ENCODE measurements at places on chromosomes 2 and 18. TPM values are rescaled to one million over a fixed set of nuclear protein-coding genes. Genes with fewer than 3 reads are reported as not detected.

GRCh38 chr2:36125702-36126101, 229.9 kb upstream of the CRIM1 start:
- no peak for DNase-seq

DNA sequence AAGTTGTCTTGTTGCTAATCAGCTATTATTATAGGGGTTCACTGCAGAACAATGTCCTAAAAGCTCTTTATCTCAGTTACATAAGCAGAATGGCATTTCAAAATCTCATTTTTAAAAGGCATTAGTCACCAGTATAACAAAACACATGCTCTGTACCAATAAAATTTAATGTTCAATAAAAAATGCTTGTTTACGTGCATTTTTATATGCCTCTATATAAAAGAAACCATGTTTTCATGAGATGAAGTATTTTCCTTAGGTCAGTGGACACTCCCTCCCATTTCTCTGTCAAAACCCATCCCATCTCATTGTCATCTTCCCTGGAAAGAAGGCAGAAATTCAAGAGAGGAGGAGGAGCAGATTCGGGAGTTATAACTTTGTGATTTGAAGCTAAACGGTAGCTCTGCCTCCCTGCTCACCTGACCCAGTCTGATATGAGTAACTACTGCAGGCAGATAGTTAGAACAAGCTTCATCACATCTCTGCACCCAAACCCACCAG, 231.9 kb upstream of the SIX2 start:
- no peak for DNase-seq

DNA sequence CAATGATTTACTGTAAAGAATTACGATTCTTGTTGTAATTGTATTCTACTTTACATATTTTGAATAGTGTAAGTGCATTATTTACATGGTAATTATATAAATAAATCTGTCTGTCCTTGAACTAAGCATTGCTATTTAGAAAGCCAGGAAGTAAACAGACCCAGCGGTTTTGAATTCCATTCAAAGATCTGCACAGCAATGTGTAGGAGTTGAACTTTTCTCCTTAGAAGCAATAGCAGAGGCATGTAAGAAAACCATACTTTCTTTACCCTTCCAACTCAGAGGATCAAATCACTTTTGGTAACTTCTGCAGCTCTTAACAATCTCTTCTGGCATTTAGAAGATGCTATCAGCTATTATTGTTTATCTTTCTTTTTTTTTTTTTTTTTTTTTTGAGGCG, 109.2 kb upstream of the VRK2 start:
- no peak for DNase-seq

DNA sequence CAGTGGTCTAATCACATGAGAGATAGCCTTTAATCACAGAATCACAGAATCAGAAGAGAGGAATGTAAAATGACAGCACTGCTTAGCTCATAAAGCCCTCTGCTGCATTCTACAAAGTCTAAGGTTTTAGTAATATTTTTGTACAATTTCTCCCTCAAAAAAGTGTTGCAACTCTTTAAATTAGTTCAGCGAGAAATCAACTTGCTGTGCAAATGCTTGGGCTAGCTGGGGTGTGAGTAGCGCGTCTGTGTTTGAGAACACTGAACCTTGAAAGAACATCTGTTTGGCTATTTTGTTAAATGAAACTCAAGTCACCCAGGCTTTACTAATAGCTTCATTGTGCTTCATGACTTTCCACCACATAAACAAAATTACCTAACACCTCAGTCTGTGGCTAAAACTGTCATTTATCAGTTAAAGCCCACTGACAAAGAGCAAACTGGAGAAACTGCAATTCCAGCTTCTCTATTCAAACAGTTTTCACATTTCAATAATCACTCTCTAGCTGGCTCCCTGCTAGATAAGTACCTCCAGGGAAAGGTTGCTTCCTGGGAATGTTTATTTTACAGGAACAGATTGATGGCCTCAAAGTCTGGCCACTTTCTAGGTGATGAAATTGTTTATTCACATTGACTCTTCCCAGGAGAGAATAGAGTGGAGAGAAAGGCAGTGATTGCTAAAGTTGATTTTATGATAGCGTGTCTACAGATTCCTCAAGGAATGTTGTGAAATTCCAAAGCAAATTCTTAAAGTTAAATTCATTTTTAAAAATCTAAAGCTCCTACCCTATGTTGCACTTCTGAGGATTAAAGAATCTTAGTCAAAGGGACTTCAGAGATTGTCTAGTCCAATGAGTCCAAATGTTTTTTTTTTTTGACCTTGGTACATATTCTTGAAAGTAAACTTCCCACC, 36.0 kb upstream of the STAT1 start:
- no peak for DNase-seq

- no peak for DNase-seq
These were observed 11.0 kb downstream of the MAP3K20 start for GRCh38 chr2:173086518-173087213.

- DNase-seq: no peak
These were observed 241.0 kb upstream of the ACVR2A start for GRCh38 chr2:147603876-147604275.

The SLC9A2 gene
- not detected for total RNA-seq
